ENCODE measurements at places on chromosomes 2 and 18.

DNA sequence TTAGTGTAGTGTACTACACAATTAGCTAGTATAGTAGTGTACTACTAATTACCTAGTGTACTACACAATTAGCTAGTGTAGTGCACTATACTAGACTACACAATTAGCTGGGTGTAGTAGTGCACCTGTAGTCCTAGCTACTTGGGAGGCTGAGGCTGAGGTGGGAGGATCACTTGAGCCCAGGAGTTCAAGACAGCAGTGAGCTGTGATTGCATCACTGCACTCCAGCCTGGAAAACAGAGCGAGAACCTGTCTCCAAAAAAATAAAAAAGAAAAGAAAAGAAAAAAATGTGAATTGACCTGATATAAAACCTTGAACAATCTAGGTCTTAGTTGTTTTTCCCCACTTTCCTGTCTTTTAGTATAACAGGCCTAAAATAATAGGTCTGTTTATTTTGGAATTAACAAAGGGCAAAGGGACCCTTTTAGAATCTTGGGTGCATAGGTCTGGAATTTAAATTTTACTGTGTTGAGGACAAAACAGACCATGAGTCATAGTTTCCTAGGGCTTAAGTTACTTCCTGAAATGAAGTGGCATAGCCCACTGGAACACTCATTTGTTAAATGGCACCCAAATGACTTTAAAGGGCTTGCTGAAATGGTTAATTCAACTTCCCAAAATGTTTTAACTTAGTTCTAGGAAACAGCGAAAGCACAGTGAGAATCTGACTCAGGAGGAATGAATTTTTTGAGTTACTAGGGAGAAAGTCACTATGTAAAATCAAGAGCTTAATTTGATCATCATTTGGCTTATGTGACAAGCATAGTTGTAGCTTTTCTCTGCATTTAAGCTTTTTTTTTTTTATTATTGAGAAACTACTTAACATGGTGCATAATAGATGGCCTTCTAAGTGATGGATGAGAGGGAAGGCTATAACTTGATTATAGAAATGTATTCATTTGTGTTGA, 50.7 kb upstream of the ARL5A start:
- DNase-seq: no peak

- DNase-seq: no peak
Observed at GRCh38 chr2:148507970-148508369, 136.6 kb upstream of the EPC2 start.

GRCh38 chr2:23350041-23350791, 34.8 kb upstream of the KLHL29 start:
- no peak for DNase-seq

- no peak for DNase-seq
Observed at GRCh38 chr18:39350945-39351344, 1785.3 kb upstream of the CELF4 start.

GRCh38 chr2:152183401-152184073, 8.0 kb upstream of the STAM2 start:
- no peak for DNase-seq

GRCh38 chr2:191499874-191500565, 177.9 kb upstream of the NABP1 start:
- DNase-seq: no peak

GRCh38 chr2:232542715-232543467, 3.4 kb downstream of the CHRNG start:
- DNase-seq: no peak

DNA sequence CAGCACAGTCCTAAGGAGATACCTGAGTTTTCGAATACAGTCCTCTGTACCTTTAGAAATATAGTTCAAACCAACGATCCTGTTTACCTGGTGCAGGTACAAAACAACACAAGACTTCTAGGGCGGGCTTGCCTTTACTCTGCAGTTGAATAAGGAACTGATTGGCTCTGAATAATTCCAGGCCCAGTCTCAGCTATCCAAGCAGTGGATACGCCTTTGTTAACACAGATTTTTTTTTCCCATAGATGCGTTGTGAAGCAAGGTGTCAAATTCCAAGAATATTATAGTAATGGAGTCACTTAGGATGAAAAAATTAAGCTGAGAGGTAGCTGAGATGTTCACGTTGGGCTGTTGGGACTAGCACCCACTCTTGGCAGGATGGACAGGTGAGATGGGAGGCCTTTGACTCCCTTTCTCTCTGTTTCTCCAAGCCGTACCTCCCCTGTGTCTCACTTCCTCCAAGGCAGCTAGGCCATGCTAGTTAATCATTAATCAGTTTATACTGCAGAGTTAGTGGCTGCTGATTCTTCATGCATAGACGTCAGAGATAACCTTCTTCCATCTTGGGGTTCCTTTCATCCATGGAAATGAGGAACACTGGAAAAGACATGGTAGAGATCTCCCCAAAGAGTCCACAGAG, 380.8 kb upstream of the ACVR2A start:
- no peak for DNase-seq

Measured in non-pigmented ciliary epithelial cell (primary cell).